ENCODE measurements at places on chromosomes 4 and X.
A peak's percentile ranks its signal among the peaks of the same experiment; 100 is the strongest.

- DNase-seq = no peak
Observed at GRCh38 chr4:7554905-7555304, 120.2 kb upstream of the PSAPL1 start.

- DNase-seq = no peak
Observed at GRCh38 chr4:83686166-83686565, 150.3 kb downstream of the GPAT3 start.

GRCh38 chrX:13808865-13809264, 8.0 kb downstream of the GPM6B start:
- no peak for DNase-seq

GRCh38 chrX:19760841-19761512, 126.4 kb downstream of the SH3KBP1 start:
- no peak for DNase-seq

DNA sequence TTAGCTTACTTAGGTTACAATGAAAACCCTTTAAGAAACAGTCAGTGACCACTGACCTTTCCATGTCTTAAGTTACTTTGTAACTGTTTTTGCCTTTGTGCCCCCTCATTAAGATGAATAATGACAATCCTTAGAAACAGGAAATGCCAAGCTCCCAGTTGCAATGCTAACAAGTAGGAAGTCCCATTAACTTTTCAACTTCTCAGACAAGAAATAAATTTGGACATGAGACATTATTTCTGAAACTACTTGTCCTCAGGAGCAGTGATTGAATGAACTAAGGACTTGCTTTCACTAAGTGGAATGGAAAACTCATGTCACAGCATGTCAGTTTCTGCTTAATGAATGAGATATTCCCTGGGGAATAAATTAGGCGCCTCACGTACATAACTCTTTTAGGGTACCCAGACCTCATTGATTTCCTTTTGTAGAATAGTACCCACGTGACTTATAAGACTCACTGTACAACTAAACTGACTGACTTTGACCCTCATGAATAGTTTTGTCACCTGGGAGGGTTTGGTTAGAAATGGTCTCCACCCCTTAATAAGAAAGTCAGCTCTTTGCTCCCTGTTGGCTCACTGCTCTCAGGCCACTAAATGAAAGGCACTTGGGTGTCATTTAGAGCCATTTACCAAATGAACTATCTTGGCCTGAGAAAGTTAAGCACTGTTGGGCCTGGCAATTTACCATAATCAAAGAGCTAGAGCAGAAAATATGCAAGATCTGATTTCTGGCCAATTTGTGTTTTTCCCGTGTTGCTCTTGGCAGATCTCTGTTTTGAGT, 383.9 kb downstream of the RPA4 start:
- DNase-seq = no peak

DNA sequence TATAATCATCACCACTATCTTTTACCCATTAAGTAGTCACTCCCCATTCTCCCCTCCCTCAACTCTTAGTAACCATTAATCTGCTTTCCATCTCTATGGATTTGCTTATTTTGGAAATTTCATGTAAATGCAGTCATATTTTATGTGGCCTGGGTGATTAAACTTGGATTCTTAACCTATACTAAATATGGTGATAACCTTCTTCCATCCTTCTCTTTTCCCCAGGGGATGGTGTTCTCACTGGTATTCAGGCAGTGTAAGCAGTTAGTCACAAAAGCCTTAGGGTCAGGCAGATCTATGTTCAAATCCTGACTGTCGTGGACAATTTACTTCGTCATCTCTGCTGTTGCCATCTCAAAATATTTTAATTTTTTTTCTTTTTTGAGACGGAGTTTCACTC, 29.6 kb downstream of the RAB40AL start:
- no peak for DNase-seq

GRCh38 chr4:40200875-40201801, 4.3 kb downstream of the RHOH start:
- no peak for DNase-seq

DNA sequence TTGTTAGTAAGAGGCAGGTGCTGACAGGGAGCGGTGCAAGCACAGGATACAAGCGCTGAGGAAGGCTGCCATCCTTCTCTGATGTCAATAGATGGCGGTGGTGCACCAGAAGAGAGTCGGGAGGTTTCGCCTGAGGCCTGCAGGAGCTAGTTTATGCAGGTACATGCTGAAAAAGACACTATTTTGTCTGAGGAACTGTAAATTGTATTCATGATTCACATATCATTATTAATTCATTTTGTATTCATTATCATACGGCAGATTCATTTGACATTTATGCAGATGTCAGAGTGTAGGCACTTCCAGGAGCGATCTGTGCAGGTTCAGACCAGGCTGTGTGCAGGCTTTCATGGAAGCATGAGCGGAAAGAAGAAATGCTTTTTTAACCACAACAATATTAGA, 824.0 kb downstream of the STIM2 start:
- DNase-seq = peak; percentile 76

DNA sequence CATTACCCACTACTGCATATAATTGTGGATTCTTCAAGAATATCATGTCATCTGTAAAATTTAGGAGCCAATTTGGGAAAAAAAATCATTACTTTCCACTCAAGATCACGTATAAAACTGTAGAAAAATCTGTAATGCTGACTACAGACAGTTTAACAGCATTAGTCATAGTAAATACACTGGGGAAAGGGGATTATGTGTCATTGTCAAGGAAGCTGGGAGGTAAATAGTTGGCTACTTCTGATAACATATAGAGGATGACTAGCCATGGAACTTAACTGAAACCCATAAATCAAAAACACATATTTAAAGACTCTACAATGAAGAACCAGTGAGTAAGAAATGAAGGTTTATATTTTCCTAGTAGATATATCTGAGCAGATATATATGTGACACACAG, 1666.4 kb upstream of the IGFBP7 start:
- no peak for DNase-seq

- DNase-seq = no peak
Observed at GRCh38 chrX:153338836-153339235, 4.9 kb downstream of the ZNF275 start.

DNA sequence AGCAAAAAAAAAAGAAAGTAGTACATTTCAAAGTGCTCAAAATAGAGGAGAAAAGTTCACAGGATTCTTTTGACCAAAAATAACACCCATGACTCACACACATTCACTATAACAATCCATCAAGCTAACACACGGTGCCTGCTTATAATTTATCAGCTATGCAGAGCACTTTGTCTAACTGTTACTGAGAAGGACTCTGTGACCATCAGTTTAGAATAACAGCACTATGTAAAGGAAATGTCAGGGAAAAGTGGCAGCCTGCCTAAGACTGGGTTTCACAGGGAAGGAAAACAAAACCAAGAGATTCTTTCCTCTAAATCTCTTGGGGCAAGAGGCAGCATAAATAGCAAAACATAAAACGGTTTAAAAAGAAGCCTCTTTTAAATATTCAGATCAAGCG, 54.8 kb downstream of the CCDC149 start:
- peak; percentile 30 for DNase-seq

DNA sequence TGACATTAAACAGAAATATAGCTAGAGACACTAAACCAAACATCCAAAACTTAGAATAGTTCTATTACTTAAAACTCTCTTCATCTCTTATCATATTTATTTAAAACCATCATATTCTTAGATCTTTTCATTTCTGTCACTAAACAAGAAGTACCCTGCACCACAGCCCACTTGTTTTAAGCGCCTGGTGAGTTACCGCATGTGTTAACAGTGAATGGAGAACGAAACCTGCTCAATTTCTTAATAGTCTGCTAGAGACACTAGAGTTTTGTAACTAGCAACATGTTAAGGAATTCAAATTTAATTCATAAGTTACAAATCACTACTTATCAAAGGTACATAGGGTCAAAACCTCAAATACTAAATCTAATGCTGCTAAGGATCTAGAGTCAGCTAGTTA, 111.5 kb downstream of the FBXW7 start:
- DNase-seq = no peak

DNA sequence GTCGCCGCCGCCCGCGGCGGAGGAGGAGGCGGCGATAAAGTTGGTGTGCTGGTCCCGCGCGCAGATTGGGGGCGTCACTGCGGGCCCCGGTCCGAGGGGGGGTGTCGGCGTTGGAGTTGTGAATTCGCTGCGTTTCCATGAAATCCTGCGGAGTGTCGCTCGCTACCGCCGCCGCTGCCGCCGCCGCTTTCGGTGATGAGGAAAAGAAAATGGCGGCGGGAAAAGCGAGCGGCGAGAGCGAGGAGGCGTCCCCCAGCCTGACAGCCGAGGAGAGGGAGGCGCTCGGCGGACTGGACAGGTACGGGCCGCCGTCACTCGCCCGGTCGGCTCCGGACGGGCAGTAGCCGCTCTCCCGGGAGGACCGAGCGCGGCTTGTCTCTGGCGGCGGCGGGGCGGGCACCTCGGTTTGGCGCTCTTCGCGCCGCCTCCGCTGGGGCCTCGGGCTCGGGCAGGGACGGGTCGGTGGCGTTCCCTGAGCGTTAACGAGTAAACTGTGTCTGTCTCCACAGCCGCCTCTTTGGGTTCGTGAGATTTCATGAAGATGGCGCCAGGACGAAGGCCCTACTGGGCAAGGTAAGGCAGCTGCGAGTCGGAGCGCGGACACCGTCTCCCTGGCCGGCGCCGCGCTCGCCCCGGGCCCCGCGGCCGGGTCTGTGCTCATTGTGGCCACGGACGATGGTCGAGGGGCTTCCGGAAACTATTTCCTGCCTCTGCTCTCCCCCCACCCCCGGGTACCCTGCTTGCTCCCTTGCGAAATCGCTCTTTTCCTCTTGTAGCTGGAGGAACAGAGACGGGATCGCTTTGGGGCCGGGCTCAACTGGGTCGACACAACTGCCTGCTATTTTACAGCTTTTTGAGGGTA, 658 bp downstream of the KDM6A start:
- DNase-seq = peak; percentile 42

GRCh38 chr4:24413311-24413784, 171.0 kb downstream of the DHX15 start:
- DNase-seq = no peak

GRCh38 chrX:33273535-33273934, 62.2 kb upstream of the DMD start:
- DNase-seq = no peak

GRCh38 chrX:152038804-152039203, 64.3 kb upstream of the GABRE start:
- DNase-seq = no peak

GRCh38 chr4:147717878-147718277, 14.0 kb upstream of the ARHGAP10 start:
- no peak for DNase-seq

DNA sequence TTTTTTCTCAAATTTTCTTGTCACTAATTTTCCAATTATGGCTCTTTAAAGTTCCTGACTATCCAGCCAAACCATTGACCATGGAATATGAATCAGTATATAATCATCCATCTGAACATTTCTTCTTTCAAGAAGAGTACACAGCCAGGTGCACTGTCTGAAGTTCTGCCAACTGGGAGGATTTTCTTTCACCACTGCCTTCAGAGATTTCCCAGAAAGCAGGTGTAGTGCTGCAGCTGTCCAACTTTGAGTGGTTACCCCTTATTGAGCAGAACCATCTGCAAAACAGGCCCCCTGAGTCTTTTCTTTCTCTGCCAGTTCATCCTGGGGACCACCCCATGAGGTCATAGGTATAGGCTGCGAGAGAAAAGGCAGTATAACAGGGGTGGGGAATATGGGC, 1213.2 kb downstream of the RAPGEF2 start:
- no peak for DNase-seq

DNA sequence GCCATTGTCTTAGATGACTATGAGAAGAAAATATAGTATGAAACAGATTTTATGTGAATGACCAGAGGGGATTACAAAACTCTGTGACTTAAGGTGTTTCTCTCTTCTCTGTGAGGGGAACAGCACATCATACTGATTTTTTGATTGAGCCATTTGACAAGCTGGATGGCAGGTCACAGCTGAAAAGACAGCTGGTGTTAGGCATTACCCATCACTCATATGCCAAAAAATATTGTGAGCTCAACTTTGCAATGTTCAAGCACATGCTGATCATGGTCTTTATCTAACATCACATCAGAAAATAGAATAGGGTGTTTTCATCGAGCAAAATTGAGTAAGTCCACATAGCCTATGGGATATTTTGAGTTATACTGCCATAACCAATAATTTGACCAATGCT, 86.7 kb upstream of the TECRL start:
- DNase-seq = no peak

DNA sequence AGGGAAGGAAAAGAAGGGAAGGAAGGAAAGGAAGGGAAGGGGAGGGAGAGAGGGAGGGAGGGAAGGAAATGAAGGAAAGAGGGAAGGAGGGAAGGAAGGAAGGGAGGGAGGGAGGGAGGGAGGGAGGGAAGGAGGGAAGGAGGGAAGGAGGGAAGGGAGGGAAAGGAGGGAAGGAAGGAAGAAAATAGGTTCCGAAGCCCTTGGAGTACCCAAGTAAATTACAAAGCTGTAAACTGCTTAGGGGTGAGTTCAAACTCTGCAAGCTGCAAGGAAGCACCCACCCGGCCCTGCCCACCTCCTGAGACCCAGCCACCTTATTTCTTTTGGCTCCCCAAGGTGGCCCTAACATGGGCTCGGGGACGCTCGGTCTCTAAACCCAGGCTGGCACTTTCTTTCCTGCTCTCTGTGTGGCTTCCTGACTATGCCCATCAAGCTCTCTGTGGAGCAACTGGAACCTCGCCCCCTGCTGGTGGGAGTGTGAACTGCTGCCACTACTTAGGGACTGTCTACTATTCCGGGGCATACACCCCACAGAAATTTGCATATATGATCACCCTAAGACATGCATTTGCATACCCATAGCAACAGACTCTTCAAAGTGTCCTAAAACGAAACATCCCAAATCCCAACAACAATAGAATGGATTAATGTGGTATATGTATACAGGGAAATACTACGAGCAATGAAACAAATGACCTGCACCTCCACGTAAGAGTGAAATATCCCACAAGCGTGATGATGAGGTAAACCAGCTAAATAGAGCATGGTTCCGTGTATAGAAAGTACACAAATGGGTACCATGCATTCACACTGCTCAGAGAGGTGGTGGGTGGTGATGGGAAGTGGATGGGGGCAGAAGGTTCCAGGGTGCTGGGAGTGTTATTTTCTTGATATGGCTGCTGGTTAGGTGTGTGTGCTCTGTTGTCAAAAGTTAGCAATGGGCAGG, 151.7 kb upstream of the TBL1X start:
- DNase-seq = no peak

DNA sequence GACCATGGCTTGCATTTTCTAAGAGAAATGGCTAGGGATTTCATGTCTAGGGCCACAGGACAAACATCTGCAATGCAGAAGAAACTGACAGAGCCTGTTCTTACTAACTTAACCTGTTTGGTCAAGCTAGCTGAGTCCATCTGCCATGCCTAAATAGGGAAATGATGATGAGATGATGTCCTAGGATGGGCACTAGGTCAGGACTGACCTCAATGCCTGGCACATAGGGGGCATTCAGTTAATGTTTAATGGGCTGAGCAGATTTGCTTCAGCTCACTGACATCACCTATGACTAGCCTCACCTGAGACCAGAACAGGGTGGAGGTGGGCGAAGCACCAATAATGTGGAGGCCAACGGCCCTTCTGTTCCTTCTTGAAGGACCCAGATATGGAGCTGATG, 174.2 kb upstream of the SCML1 start:
- no peak for DNase-seq

All from putamen (tissue), 1 donor.